ENCODE measurements at places on chromosomes 7 and 10. TPM values are rescaled to one million over a fixed set of nuclear protein-coding genes. Genes with fewer than 3 reads are reported as not detected.

Gene TWIST1
- total RNA-seq: 3.8 TPM

Gene SPACDR
- 0.67 TPM for total RNA-seq

Gene ADK
- 32.0 TPM for total RNA-seq

Gene VAX1
- total RNA-seq: 1.3 TPM

Gene ABCA13
- not detected for total RNA-seq

Gene RTKN2
- 1.2 TPM for total RNA-seq

Gene CACNB2
- not detected for total RNA-seq

Gene NCF1
- total RNA-seq: not detected

Gene SPRN
- total RNA-seq: 0.18 TPM

Gene ADAMTS14
- total RNA-seq: 0.14 TPM

Gene SORBS1
- total RNA-seq: 0.63 TPM

Gene SORCS1
- not detected for total RNA-seq

Gene IFIT3
- 5.0 TPM for total RNA-seq

Gene FAM13C
- not detected for total RNA-seq

Gene ARL4A
- total RNA-seq: 84.4 TPM

Gene FAM24B
- 16.5 TPM for total RNA-seq

Gene CDNF
- total RNA-seq: 0.52 TPM

Gene CD36
- total RNA-seq: 0.19 TPM

Gene SFMBT2
- total RNA-seq: 6.2 TPM

Gene ASZ1
- total RNA-seq: not detected

Gene PLXDC2
- not detected for total RNA-seq

Gene MRLN
- not detected for total RNA-seq

Gene SLC26A3
- total RNA-seq: not detected

Gene GRID1
- 0.41 TPM for total RNA-seq

Gene PAX4
- total RNA-seq: not detected

Gene CLCN1
- not detected for total RNA-seq

Gene LRRD1
- not detected for total RNA-seq

Gene COL28A1
- 0.56 TPM for total RNA-seq

Gene H2BK1
- not detected for total RNA-seq

Gene PARP12
- 21.7 TPM for total RNA-seq

Gene SAMD8
- 12.8 TPM for total RNA-seq

Gene C7orf33
- not detected for total RNA-seq
